ENCODE measurements at places on chromosomes 4 and X. TPM values are rescaled to one million over a fixed set of nuclear protein-coding genes. Genes with fewer than 3 reads are reported as not detected.

The TMSB15B gene
- total RNA-seq, result 3.8 TPM

The COL25A1 gene
- total RNA-seq, result 1.4 TPM

The DOK7 gene
- total RNA-seq, result not detected

The LPAR4 gene
- 0.36 TPM for total RNA-seq

The APLN gene
- 0.72 TPM for total RNA-seq

The TRIM61 gene
- 3.8 TPM for total RNA-seq

The GPAT3 gene
- total RNA-seq, result 0.36 TPM

The PORCN gene
- total RNA-seq, result 13.8 TPM

The MAGEA11 gene
- not detected for total RNA-seq

The SMIM10L2A gene
- under 0.01 TPM for total RNA-seq

The UGT2B7 gene
- total RNA-seq, result not detected

The OPHN1 gene
- 7.4 TPM for total RNA-seq

The CT47A7 gene
- total RNA-seq, result not detected

The CT45A1 gene
- not detected for total RNA-seq

The POU3F4 gene
- total RNA-seq, result not detected

The ELF2 gene
- 52.1 TPM for total RNA-seq

The STX18 gene
- 26.2 TPM for total RNA-seq

The HEPH gene
- total RNA-seq, result 64.5 TPM

The FRG2 gene
- total RNA-seq, result not detected

The TLR3 gene
- total RNA-seq, result 8.0 TPM

The NAP1L2 gene
- total RNA-seq, result not detected

The VSIG4 gene
- total RNA-seq, result 0.72 TPM

The TCP11X2 gene
- total RNA-seq, result not detected

The RTL3 gene
- under 0.01 TPM for total RNA-seq

The CCSER1 gene
- not detected for total RNA-seq

The PABPC5 gene
- 3.2 TPM for total RNA-seq

The TEX13D gene
- not detected for total RNA-seq

The TENM3 gene
- 68.4 TPM for total RNA-seq

The TMEM144 gene
- total RNA-seq, result 6.8 TPM

The MTMR8 gene
- 0.72 TPM for total RNA-seq

The NXF2 gene
- total RNA-seq, result not detected

The ADAMTS3 gene
- total RNA-seq, result 2.2 TPM

The ANOS1 gene
- total RNA-seq, result 1.1 TPM

The MGARP gene
- total RNA-seq, result 4.4 TPM

The UCHL1 gene
- 348 TPM for total RNA-seq

The PHEX gene
- total RNA-seq, result 0.88 TPM

The MAGEA1 gene
- not detected for total RNA-seq

The MRPL1 gene
- 23.2 TPM for total RNA-seq

The CLDN2 gene
- not detected for total RNA-seq

The ENPP6 gene
- total RNA-seq, result not detected

The SYP gene
- total RNA-seq, result 0.29 TPM

The ARHGAP24 gene
- 52.5 TPM for total RNA-seq

The ADGRG4 gene
- not detected for total RNA-seq

The FGF13 gene
- not detected for total RNA-seq

The ZMYM3 gene
- total RNA-seq, result 15.6 TPM

The RPL36A gene
- total RNA-seq, result 105 TPM

The GPR173 gene
- 2.2 TPM for total RNA-seq

The ALAS2 gene
- not detected for total RNA-seq

The GASK1B gene
- total RNA-seq, result 35.4 TPM

The CITED1 gene
- total RNA-seq, result not detected

The MAPK10 gene
- total RNA-seq, result 12.1 TPM
